ENCODE measurements at places on chromosomes 7 and 10. TPM values are rescaled to one million over a fixed set of nuclear protein-coding genes. Genes with fewer than 3 reads are reported as not detected.

- no peak for DNase-seq
Measured at GRCh38 chr10:80468002-80468401, 13.9 kb downstream of the TSPAN14 start.

GRCh38 chr7:127738859-127739258 is 86.9 kb downstream of the SND1 start:
- DNase-seq: no peak

DNA sequence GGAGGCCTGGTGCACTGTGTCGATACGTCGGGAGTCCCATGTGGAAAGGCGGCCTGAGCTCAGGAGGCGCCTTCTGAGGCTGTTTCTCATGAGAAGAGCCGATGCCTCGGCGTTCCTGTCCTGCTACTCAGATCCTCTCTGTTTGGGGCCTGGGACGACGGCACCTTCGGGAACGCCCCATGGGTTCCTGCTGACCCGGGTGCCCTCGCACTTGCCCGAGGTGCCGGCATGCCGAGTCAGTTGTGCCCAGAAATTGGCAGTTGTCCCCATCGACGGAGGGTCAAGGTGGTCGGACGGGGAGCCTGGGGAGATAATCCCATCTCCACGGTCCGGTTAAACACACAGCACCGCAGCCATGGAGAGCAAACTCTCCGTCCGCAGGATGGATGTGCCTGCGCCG is 33.0 kb downstream of the NKX6-2 start:
- no peak for DNase-seq

ZC3HAV1L gene
- 8.7 TPM for polyA plus RNA-seq
